ENCODE measurements at places on chromosomes 2 and 18.

- no peak for DNase-seq
Measured at GRCh38 chr18:56927786-56928185, 219.1 kb upstream of the BOD1L2 start.

GRCh38 chr2:46311651-46312223, 14.5 kb downstream of the EPAS1 start:
- no peak for DNase-seq

DNA sequence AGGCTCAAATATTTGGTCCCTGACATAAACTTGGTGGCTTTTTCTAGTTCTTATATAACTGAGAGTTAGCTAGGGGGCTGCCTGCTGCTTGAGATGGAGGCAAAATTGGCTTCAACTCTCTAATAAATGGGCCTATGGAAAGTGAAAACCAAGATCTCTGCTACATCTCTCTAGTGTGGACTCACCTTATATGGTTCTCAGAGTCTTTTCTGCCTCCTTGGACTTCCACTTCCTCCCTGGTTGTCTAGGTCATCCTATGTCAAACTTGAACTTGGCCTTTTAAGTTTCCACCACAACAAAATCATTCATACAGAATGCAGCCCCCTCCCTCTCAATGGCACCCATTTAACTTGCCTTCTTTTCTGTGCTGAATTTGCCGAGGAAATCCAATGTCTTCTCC, 23.9 kb upstream of the ARHGAP25 start:
- no peak for DNase-seq

- DNase-seq = no peak
Measured at GRCh38 chr2:157866666-157867642, 9.2 kb downstream of the ACVR1 start.

DNA sequence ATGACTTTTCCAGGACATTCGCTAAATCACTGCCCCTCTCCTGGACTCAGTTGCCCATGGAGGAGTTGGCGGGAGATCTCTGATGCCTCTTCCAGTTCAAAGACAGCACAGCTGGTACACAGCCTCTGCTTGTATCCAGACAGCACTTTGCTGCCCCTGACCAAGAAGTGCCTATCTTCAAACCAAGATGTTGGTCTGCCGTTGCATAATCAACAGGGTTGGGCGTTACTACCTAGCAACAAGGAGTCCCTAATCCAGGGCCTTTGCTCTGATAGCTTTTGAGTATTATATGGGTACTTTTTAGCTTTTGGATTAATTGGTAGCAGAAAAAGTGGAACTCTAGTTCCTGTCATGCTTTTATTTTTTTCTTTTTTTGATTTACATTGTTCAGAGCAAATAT, 166.6 kb downstream of the FAM210A start:
- DNase-seq = no peak

DNA sequence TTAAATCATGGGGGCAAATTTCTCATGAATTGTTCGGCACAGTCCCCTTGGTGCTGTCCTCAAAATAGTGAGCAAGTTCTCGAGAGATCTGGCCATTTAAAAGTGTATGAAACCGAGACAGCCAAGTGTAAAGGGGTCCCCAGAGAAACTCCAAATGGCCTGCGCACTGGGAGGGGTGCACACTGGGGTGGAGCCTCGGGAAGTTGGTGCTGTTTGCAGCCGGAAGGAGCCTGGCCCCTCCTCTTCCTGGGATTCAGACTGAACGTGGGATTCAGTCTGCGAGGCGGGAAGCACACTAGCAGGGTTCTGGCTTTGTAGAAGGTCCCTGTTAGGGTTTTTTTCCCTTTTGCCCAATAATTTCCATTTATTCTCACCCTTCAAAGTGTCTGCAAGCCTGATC, 48.8 kb downstream of the RABL2A start:
- DNase-seq = no peak

DNA sequence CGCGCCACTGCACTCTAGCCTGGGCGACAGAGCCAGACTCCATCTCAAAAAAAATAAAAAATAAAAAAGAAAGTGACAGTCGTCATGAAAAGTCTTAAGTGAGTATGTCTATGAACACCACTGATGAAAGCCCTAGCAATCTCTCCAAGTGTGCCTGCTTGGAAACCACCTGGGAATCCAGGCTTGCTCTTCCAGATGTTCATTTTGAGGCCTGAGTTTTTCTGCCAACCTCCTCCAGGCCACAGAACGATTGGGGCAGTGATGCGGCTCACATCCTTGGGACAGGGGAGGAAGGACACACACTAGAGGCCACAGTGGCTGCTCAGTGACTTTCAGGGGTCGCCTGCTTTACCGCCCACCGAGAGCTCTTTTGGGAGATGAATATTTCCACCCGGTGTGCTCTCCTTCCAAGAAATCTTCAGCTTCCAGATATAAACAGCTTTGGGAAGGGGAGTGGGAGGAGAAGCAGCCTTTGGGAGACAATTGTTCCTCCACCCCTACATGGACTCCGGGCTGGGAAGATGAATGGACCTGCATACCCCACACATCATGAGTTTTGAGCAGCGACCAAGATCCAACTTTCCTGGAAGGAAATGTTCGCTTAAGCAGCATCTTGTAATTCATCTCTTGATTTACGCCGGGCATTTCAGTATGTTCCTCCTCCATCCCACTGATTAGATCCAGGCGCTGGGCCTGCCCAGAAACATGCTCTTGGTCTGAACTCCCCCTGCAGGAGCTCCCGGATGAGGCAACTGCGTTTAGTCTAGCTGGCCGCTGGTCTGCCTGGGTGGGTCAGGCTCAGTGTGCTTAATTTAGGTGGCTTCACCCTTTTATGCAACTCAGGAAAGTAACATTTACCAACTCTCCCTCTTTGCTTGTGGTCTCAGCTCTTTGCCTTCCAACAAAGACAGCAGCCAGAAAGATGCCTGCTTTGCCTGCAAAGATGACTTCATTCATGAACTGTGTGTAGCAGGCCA, 6.2 kb upstream of the ARMC9 start:
- DNase-seq = peak; percentile 94

GRCh38 chr18:9196568-9196967, 60.0 kb downstream of the ANKRD12 start:
- DNase-seq = no peak

DNA sequence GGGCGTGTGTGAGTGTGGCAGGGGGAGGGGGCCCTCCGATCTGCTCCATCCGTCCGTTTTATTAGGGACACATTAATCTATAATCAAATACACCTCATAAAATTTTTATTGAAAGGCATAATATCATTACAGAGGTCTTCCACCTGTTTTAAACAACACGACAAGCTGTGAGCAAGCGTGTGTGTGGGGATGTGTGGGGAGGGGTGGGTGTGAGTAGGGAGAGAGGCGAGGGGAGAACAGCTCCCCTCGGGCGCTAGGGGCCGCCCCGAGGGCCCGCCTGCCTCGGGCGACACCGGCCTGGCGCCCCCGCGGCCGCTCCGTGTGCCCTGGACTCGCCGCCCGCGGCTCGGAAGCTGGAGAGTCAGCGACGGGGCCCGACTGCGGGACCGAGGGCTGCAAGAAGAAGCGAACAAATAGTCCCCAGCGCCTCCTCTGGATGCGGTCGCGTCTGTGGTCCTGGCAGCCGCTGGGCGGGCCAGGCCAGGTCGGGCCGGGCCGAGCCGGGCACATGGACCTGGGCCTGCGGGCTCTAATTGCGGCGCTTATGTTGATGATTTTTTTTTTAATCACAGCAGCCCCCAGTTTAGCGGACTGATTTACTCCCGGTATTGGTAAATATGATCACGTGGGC, 352 bp upstream of the HOXD9 start:
- no peak for DNase-seq

GRCh38 chr2:28557389-28558131, 61.7 kb downstream of the PLB1 start:
- no peak for DNase-seq

GRCh38 chr18:3054780-3055179, 41.8 kb upstream of the LPIN2 start:
- no peak for DNase-seq

All from fibroblast of upper back skin (primary cell).